ENCODE measurements at places on chromosomes 3 and 15.
A peak's percentile ranks its signal among the peaks of the same experiment; 100 is the strongest.

GRCh38 chr3:41394896-41395295 lies 195.6 kb downstream of the CTNNB1 start:
- no peaks in the 10 kb centered on the region for H3K36me3 ChIP-seq
- H3K4me3 ChIP-seq = no peak overlapping the region
- DNase-seq = no peak
- no peak overlapping the region for H3K27ac ChIP-seq
- H3K4me1 ChIP-seq = no peaks in the 10 kb centered on the region

GRCh38 chr15:69578787-69579583 lies 126.4 kb downstream of the RPLP1 start:
- peak; percentile 91 for DNase-seq
- no peaks in the 10 kb centered on the region for H3K36me3 ChIP-seq
- H3K4me3 ChIP-seq = no peak overlapping the region

GRCh38 chr3:17982211-17982880 lies 239.9 kb upstream of the TBC1D5 start:
- no peaks in the 10 kb centered on the region for H3K36me3 ChIP-seq
- no peaks in the 10 kb centered on the region for H3K4me1 ChIP-seq
- H3K4me3 ChIP-seq = no peak overlapping the region
- no peak for DNase-seq
- no peaks in the 10 kb centered on the region for H3K27me3 ChIP-seq

DNA sequence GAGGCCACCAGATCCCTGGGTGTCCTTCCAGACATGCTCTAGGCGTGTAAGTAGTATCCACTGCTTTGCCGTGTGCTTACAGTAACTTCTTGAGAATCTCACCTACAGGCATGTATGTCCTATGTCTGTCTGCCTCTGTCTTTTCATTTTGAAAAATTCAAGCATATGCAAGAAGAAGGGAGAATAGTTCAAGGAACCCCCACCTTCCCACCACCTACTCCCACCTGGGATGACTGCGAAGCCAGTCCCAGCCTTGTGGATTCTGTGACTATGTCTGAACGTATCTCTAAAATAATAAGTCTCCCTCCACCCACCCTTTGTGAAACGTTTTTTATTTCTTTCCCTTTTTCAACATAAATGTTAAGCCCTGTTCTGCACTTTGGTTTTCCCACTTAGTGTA lies 15.0 kb downstream of the CHST13 start:
- no peaks in the 10 kb centered on the region for H3K27me3 ChIP-seq
- H3K27ac ChIP-seq = no peak overlapping the region
- no peaks in the 10 kb centered on the region for H3K36me3 ChIP-seq
- no peaks in the 10 kb centered on the region for H3K4me1 ChIP-seq
- DNase-seq = no peak

DNA sequence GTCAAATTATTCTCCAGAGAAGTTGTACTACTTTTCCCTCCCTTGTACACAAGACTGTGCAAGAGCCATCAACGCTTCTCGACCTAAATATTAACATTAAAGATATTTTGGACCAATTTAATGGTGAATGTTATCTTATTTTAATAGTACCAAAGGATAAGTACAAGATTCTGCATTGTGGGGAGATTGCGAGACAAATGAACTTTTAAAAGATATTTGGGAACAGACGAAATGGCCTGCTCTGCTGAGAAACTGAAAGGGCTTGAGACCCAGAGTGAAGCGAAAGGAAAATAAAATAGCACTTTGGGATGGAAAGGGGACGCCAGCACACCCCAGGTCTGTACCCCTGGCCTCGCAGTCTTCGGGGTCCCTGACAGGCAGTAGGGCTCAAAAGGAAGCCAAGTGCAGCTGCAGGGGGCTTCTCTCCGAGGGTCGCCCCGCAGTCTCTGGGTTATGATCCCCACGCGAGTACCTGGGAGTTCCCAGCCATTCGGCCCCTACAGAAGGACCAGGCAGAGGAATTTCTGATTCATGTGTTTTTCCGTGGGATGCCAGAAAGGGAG lies 97.6 kb upstream of the VGLL3 start:
- no peaks in the 10 kb centered on the region for H3K36me3 ChIP-seq
- H3K27ac ChIP-seq = peak overlapping the region; percentile 68
- no peak for DNase-seq
- H3K4me1 ChIP-seq = no peaks in the 10 kb centered on the region

GRCh38 chr3:126294211-126294808 lies 62.9 kb downstream of the KLF15 start:
- no peak overlapping the region for H3K4me3 ChIP-seq
- H3K36me3 ChIP-seq = no peaks in the 10 kb centered on the region
- no peak overlapping the region for H3K27ac ChIP-seq
- H3K27me3 ChIP-seq = no peaks in the 10 kb centered on the region

DNA sequence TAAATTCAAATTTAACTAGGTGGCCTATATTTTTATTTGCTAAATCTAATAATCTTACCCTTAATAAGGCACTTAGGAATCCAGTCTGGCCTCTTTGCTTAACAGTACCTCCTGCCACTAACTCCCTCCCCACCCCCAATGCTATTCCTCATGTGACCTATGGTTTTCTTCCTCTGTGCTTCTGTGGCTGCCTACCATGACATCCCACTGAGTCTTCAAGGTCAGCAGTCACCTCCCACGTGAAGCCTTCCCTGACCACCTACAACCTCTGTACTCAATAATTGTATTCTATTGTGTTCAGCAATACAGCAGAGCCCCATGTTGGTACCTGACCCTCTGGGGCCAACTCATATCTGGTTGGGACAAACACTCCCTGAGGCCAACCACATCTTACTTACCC lies 9.7 kb downstream of the PARP16 start:
- no peak for DNase-seq
- no peaks in the 10 kb centered on the region for H3K27me3 ChIP-seq
- no peak overlapping the region for H3K27ac ChIP-seq
- H3K4me3 ChIP-seq = no peak overlapping the region

DNA sequence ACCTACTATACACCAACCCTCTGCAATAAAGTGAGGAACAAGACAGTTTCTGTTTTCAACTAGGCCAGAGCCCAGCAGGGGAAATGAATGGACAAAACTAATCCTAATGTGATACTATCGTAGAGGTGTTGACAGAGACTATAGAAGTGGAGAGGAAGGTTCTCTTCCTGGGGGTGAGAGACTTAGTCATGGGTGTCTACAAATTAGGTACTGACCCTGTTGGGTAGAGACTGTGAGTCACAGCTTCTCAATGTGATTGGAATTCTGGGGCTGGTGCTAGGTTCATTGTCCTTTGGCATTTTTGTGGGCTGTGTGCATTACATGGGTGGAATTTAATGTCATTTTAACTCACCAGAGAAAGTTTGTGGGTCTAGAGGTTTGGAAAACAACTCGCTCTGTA lies 79.3 kb downstream of the ADAMTSL3 start:
- H3K4me3 ChIP-seq = no peak overlapping the region
- no peak overlapping the region for H3K27ac ChIP-seq
- H3K4me1 ChIP-seq = no peaks in the 10 kb centered on the region
- H3K36me3 ChIP-seq = no peaks in the 10 kb centered on the region
- no peak for DNase-seq

GRCh38 chr3:61315871-61316270 lies 64.6 kb upstream of the FHIT start:
- H3K36me3 ChIP-seq = no peaks in the 10 kb centered on the region
- H3K27ac ChIP-seq = no peak overlapping the region
- no peak for DNase-seq
- no peaks in the 10 kb centered on the region for H3K27me3 ChIP-seq

DNA sequence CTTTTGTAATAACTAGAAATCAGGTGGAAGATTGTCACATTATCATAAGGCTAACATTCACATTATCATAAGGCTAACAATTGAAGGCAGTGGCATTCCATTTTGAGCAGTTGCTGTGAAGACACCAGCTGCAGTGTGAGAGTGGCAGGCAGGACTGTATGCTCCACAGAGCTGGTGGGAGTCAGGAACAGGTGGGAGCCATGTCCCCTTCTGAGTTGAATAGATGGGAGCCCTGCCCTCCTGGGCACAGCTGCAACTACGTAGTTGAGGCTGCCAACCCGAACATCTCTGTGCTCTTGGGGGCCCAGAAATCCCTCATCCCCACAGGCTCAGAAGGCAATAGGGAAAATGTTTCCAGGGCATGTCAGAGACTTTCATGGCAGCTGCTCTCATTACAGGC lies 1627.6 kb downstream of the SI start:
- no peaks in the 10 kb centered on the region for H3K27me3 ChIP-seq
- DNase-seq = no peak
- H3K4me1 ChIP-seq = no peaks in the 10 kb centered on the region

GRCh38 chr15:99681990-99682389 lies 51.2 kb downstream of the LYSMD4 start:
- no peak overlapping the region for H3K4me3 ChIP-seq
- H3K4me1 ChIP-seq = no peaks in the 10 kb centered on the region
- H3K27me3 ChIP-seq = no peaks in the 10 kb centered on the region

DNA sequence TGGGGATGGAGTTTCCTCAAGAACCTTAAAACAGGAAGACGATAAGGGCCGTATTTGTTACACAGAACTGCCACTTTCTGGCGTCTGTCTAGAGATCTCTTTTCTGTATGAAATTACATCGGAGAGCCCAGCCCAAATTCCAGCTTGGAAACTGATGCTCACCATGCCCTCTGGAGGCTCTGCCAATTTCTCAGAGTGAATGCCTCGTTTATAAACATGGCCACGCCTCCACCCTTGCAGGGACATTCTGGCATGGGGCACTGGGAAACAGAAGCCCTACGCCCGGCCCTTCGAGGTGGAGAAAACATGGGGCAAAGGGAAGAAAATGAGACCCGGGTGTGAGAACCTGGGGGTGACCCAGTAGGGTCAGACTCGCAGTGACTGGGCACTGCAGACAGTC lies 53.4 kb upstream of the SEC13 start:
- DNase-seq = no peak
- H3K4me1 ChIP-seq = no peaks in the 10 kb centered on the region
- no peaks in the 10 kb centered on the region for H3K27me3 ChIP-seq
- H3K36me3 ChIP-seq = no peaks in the 10 kb centered on the region
